ENCODE measurements at places on chromosomes 2 and 18. TPM values are rescaled to one million over a fixed set of nuclear protein-coding genes. Genes with fewer than 3 reads are reported as not detected.

- no peaks in the 10 kb centered on the region for H3K36me3 ChIP-seq
- H3K27me3 ChIP-seq = no peaks in the 10 kb centered on the region
These were observed 69.6 kb upstream of the WDSUB1 start for GRCh38 chr2:159356053-159356554.

DNA sequence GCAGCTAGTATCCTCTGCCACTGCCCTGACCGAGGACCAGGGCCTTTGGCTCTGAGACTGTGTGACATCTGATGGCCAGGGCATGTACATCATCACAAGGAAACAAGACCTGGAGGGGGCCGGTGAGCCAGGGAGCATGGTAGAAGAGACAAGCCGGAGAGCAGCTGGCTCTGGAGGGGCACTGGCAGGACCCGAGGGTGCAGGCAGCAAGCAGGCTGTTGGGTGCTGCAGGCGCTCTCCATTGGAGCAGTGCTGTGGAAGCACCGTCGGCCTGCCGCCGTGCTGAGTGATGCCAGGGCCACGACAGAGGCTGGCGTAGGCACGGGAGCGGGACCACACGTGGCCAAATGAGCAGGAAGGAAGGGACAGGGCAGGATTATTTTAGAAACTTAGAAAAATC lies 335.2 kb downstream of the GBX2 start:
- H3K27ac ChIP-seq = no peak overlapping the region
- H3K4me1 ChIP-seq = no peaks in the 10 kb centered on the region
- no peak for DNase-seq
- no peaks in the 10 kb centered on the region for H3K27me3 ChIP-seq
- H3K4me3 ChIP-seq = no peak overlapping the region
- H3K36me3 ChIP-seq = no peaks in the 10 kb centered on the region

DNA sequence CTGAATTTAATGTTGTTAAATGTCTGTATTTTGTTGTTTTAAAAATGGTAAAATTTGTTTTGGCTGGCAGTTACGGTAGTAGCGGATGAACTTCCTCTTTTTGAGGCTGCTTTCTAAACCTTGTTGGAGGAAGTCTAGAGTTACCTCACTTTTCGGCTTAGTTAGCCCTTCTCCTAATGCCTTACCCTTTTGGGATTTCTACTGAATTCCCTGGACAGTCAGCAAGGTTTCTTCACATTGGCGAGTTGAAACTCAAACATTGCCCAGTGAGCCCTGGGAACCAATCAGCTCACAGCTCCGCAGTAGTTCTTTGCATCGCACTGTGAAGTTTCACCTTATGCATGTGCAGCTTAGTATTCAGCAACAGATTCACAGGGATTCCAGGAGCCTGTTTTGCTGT lies 55.2 kb downstream of the TMEM247 start:
- peaks cover 4% of the 10 kb centered on the region for H3K36me3 ChIP-seq
- peak overlapping the region; percentile 64 for H3K27ac ChIP-seq
- H3K27me3 ChIP-seq = no peaks in the 10 kb centered on the region
- DNase-seq = no peak
- peak overlapping the region; percentile 63 for H3K4me3 ChIP-seq

DNA sequence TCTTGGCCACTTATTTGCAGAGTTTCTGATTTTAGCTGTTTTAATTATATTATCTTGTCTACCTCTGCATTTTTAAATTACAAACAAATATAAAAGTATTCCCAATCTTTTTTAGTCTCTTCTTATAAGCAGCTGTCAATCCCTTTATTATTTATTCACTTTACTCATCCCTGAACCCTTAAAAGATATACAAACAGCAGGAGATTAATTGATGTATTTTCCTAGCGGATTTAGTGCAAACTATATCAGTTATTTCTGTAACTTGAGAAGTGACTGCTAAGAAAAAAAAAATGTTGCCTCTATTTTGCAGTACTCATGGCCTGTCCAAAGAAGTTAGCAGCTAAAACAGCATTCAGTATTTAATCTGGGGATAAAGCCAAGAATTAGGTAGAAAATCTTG lies 42.1 kb upstream of the GCFC2 start:
- H3K27me3 ChIP-seq = peaks cover 23% of the 10 kb centered on the region
- H3K4me3 ChIP-seq = no peak overlapping the region
- H3K36me3 ChIP-seq = no peaks in the 10 kb centered on the region
- no peaks in the 10 kb centered on the region for H3K4me1 ChIP-seq
- no peak for DNase-seq

DNA sequence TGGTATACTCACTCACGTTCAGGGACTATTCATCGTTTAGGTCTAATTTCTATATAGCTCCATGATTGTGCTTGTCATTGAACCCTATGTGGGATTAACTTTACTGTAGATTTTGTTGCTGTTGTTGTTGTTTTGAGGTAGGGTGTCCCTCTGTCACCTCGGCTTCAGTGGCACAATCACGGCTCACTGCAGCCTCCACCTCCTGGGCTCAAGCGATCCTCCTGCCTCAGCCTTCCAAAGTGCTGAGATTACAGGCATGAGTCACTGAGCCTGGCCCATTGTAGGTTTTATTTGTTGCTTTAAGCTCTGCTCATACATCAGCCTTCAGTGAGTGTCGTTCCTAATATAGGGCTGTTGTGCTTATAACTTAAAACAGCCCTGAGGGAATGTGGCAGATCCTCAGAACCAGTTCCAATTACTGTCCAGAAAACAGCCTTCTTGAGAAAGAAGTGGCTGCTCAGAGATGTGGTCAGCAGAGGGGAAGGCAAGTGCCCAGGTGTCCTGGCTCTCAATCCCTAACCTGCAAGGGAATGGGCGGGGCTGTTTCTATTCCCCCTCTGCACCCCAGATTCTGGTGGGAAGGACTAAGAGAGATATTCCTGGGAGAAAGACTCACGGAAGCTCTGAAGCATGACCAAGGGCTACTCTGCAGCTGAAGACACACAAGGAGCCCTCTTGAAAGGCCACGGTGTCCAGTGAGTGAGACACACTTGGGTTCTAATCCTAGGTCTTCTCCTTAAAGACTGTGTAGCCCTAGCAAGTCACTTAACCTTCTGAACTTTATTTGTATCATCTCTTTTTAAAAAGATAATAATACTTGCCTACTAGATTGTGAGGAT lies 79.6 kb upstream of the LCLAT1 start:
- no peaks in the 10 kb centered on the region for H3K27me3 ChIP-seq
- H3K27ac ChIP-seq = no peak overlapping the region
- DNase-seq = no peak
- peaks cover 2% of the 10 kb centered on the region for H3K36me3 ChIP-seq

GRCh38 chr2:30820381-30821055 lies 13.3 kb upstream of the CAPN13 start:
- H3K4me3 ChIP-seq = no peak overlapping the region
- no peak for DNase-seq
- H3K27ac ChIP-seq = no peak overlapping the region
- H3K36me3 ChIP-seq = no peaks in the 10 kb centered on the region
- H3K4me1 ChIP-seq = no peaks in the 10 kb centered on the region
- H3K27me3 ChIP-seq = peaks cover 7% of the 10 kb centered on the region

- H3K27ac ChIP-seq = no peak overlapping the region
- no peaks in the 10 kb centered on the region for H3K36me3 ChIP-seq
- no peak overlapping the region for H3K4me3 ChIP-seq
- no peak for DNase-seq
- no peaks in the 10 kb centered on the region for H3K27me3 ChIP-seq
- H3K4me1 ChIP-seq = no peaks in the 10 kb centered on the region
These were observed 544.2 kb downstream of the SATB2 start for GRCh38 chr2:198913394-198914152.

DNA sequence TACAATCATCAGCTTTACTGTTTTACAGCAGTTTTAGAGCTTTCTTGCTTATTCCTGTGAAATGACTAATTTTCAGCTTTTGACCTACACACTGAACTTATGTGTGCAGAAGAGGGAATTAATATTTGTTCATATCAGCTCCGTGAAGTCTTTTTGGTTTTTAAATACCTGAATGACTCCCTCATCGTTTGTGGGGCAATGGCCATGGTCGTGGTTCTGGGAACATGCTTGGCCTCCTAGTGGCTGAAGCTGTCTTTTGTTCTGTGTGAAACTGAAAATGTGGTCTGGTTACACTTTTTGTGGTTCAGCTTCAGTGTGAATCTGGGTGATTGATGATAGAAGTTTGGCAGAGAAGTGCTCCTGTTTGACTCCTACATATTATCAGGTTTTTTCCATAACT lies 408.1 kb downstream of the THSD7B start:
- no peak overlapping the region for H3K4me3 ChIP-seq
- DNase-seq = no peak
- no peaks in the 10 kb centered on the region for H3K4me1 ChIP-seq
- H3K36me3 ChIP-seq = no peaks in the 10 kb centered on the region

- no peak overlapping the region for H3K27ac ChIP-seq
- H3K27me3 ChIP-seq = peaks cover 8% of the 10 kb centered on the region
- H3K36me3 ChIP-seq = no peaks in the 10 kb centered on the region
- H3K4me1 ChIP-seq = no peaks in the 10 kb centered on the region
- DNase-seq = no peak
These were observed 16.0 kb upstream of the SERPINE2 start for GRCh38 chr2:224055101-224055500.

DNA sequence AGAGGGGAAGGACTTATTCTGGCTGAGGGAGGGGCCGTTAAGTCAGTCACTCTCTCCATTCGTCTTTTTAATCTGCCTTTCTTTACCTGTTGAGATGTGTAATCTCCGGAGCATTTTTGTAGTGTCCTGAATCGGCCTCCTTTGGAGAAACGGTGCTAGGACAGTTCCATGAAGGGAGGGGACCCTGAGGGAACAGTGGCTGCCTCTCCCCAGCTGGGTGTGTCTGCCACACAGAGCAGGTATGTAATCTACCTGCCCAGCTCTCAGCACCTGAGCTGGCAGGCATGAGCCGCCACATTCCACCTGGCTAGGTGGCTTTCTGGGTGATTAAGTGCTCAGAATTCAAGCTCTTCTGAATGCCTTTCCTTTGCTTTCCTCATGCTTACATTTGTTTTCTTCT lies 131.2 kb downstream of the WDSUB1 start:
- H3K4me1 ChIP-seq = peaks cover 27% of the 10 kb centered on the region
- H3K36me3 ChIP-seq = no peaks in the 10 kb centered on the region
- H3K27ac ChIP-seq = no peak overlapping the region
- DNase-seq = no peak

GRCh38 chr2:61993422-61994024 lies 88.0 kb downstream of the COMMD1 start:
- DNase-seq = peak; percentile 11
- no peak overlapping the region for H3K4me3 ChIP-seq
- H3K4me1 ChIP-seq = peaks cover 5% of the 10 kb centered on the region
- H3K27ac ChIP-seq = no peak overlapping the region

- peak overlapping the region; percentile 60 for H3K4me3 ChIP-seq
- H3K36me3 ChIP-seq = no peaks in the 10 kb centered on the region
- no peaks in the 10 kb centered on the region for H3K4me1 ChIP-seq
- peaks cover 67% of the 10 kb centered on the region for H3K27me3 ChIP-seq
- DNase-seq = no peak
- H3K27ac ChIP-seq = no peak overlapping the region
These were observed 648 bp upstream of the LYPD6B start for GRCh38 chr2:149037851-149038250.

DNA sequence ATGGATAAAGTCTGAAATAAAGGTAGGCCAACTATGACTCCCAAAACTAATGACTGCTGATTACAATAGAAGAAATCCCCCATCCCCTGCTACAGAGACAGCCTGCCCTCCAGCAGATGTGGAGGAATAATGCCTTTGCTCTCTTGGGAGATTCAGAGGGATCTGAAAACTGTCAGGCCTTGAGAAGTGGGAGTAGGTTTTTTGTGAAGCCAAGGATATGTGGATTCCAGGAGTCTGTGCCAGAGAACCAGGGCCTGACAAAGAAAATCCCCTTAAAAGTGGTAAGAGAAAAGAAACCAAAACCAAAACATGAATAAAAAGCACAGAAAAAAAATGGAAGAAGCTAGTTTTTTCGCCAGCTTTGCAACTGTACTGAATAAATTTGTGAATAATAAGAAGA lies 397.6 kb downstream of the ZNF521 start:
- no peak overlapping the region for H3K4me3 ChIP-seq
- H3K36me3 ChIP-seq = no peaks in the 10 kb centered on the region
- H3K27ac ChIP-seq = no peak overlapping the region
- no peaks in the 10 kb centered on the region for H3K4me1 ChIP-seq
- H3K27me3 ChIP-seq = no peaks in the 10 kb centered on the region
- no peak for DNase-seq

DNA sequence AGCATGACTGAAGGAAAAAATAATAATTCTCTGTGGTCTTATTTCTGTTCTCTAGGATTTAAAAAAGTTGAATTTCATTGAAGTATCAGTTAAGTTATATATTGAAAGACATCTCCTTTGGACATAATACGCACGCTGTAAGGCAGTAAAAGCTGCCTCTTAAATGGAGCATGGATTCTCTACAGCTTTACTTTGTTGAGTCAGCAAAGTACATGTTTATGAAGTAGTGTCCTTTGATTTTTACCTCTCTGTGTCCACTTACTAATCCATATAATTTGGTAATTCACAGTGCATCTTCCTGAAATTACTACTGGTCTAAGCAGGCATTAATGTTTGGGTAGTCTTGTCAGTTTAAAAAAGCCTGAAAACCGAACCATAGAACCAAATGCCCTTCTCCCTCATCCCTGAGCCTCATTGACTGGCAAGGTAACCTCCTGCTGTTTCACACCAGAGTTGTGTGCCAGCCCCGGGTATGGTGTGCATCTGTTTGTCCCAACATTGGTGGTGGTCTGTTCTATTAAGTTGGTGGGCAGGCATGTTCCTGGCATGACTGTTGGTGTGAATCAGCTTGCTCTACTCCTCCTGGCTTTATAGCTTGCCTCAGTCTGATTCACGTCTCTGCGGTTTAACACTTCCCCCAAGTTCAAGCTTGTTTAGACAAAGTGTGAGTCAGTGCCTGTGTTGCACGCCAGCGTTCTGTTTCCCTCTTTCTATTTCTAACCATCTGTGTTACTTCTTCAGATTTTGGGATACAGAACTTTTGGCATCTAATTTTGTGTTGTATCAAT lies 71.0 kb upstream of the ITM2C start:
- H3K27me3 ChIP-seq = no peaks in the 10 kb centered on the region
- peak overlapping the region; percentile 96 for H3K27ac ChIP-seq
- H3K4me3 ChIP-seq = peak overlapping the region; percentile 79
- peaks cover 15% of the 10 kb centered on the region for H3K4me1 ChIP-seq
- peaks cover 29% of the 10 kb centered on the region for H3K36me3 ChIP-seq

GRCh38 chr2:28567061-28567471 lies 71.2 kb downstream of the PLB1 start:
- peak; percentile 12 for DNase-seq
- peaks cover 15% of the 10 kb centered on the region for H3K4me1 ChIP-seq
- H3K4me3 ChIP-seq = peak overlapping the region; percentile 88
- peaks cover 4% of the 10 kb centered on the region for H3K36me3 ChIP-seq

DNA sequence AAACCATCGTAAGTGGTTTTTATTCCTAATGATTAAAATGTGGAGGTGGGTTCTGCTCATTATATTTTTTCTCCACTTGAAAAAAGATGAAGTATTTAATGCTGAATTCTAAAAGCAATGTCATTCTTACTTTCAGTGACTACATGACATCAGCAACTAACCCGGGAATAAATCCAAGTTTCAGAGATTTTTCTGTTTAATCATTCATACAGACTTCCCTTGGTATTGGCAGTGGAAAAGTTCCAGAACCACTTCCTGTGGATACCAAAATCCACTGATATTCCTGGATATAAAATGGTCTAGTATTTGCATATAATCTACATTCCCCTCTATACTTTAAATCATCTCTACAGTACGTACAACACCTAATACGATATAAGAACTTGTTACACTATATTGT lies 128.6 kb downstream of the ZNF532 start:
- DNase-seq = no peak
- H3K4me1 ChIP-seq = peaks cover 14% of the 10 kb centered on the region
- H3K36me3 ChIP-seq = no peaks in the 10 kb centered on the region
- H3K4me3 ChIP-seq = no peak overlapping the region
- H3K27me3 ChIP-seq = peaks cover 35% of the 10 kb centered on the region

SLC35G4 gene
- not detected for total RNA-seq

ZNF513 gene
- 15.9 TPM for total RNA-seq

UNC50 gene
- 40.6 TPM for total RNA-seq

CCNT2 gene
- total RNA-seq = 37.8 TPM

LDLRAD4 gene
- 47.2 TPM for total RNA-seq

KIF1A gene
- total RNA-seq = 28.8 TPM
